ENCODE measurements at places on chromosomes 13 and 19. TPM values are rescaled to one million over a fixed set of nuclear protein-coding genes. Genes with fewer than 3 reads are reported as not detected.

GRAMD1A gene
- 50.8 TPM for total RNA-seq

ZNF723 gene
- not detected for total RNA-seq

IGFL2 gene
- total RNA-seq = not detected

SCGB2B2 gene
- not detected for total RNA-seq

C1QTNF9 gene
- not detected for total RNA-seq

KLF2 gene
- total RNA-seq = 9.5 TPM

ARL11 gene
- 0.10 TPM for total RNA-seq

DACT3 gene
- total RNA-seq = 0.57 TPM

SPRED3 gene
- total RNA-seq = 9.1 TPM

NKPD1 gene
- total RNA-seq = 0.65 TPM

ADM5 gene
- total RNA-seq = 0.98 TPM

DCLK1 gene
- 6.7 TPM for total RNA-seq

SIAH3 gene
- not detected for total RNA-seq

RASGRP4 gene
- total RNA-seq = not detected

C19orf85 gene
- total RNA-seq = not detected

NLRP4 gene
- not detected for total RNA-seq

C19orf81 gene
- not detected for total RNA-seq

CYP4F12 gene
- not detected for total RNA-seq
